NCI-H226 (cell line): ENCODE measurements at places on chromosomes 3 and 15.

- peak; percentile 61 for DNase-seq
Observed at GRCh38 chr3:45143673-45144671, 2.2 kb downstream of the CDCP1 start.

DNA sequence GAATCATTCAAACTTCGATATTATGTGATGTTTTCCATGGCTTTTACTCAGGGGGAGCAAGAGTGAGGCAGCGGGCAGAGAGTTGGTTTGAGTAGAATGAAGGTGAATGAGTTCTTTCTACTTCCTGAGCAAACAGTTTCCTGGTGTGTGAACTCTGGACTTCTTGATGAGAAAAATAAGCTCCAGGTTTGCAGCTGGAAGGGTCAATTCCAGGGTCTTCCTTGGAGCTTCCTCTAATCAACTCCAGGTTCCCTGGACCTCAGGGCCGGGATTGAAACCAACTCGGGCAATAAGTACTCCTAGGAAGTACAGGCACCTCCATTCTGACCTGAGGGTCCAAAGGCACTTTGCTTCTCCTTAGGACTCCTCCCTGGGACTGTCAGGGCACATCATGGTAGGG lies 243.6 kb upstream of the ONECUT1 start:
- DNase-seq: no peak

DNA sequence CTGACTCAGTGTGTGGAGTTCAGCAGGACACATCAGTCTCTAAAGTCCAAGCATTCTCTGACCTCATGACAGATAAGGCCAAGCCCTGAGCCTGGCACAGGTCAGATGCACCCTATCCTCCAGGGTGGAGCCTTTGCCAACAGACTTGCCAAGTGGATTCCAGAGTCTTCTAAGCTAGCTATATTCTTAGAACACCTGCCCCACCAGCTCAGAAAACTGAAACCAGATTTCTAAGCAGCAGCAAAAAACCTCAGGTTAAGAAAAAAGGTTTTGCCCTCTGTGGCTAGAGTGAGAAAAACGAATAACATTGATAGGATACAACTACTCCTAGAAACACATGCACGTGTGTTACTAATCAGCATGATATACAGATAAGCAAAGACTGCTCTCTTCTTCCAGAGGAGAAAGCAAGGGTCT lies 11.6 kb downstream of the RMDN3 start:
- no peak for DNase-seq

DNA sequence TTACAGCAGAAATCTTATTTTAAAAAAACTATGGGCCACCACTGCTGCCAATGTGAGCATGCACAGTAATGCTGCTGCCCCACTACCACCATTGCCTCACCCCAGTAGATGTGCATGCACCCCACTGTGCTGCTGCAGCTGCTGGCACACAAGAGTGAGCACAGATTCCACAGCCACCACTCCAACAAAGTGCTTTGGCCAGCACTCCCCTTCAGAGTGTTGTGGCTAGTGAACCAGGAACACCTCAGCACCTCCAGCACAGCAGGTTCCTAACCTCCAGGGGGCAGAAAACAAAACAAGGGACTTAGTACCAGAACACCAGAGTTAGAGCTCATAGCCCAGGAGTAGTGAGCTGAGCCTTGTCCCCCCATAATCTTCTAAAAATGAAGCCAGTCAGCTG lies 629.6 kb downstream of the PYDC2 start:
- no peak for DNase-seq

GRCh38 chr3:60956729-60957128 lies 294.5 kb downstream of the FHIT start:
- DNase-seq: no peak

- DNase-seq: no peak
Observed at GRCh38 chr15:44315773-44316465, 27.4 kb downstream of the GOLM2 start.

GRCh38 chr3:158539414-158540014 lies 31.5 kb upstream of the MLF1 start:
- peak; percentile 13 for DNase-seq

GRCh38 chr3:172371544-172371943 lies 76.7 kb downstream of the GHSR start:
- DNase-seq: no peak

DNA sequence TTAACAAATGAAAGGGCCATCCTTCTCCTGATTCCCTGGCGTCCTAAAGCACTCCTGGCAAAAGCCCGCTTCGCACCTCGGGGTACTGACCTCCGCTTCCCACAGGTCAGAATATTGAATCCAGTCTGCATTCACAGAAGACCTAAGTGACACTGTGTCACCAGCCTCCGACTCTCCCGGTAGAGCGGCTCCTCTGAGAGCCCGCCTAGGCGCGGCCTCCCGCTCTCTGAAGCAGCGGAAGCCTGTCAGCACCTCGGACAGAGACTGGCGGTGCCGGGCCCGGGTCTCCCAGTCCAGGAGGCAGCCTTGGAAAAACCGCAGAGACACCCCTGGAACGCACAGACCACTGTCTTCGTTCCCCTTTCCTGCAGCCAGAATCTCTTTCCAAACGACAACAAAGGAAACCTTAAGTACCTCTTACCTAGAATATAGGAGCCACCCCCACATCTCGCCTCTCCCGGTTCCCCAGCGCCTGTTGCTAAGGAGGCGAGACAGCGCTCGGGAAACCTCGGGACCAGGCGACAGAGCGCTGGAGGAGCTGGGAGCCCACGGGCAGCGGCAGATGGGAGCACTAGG lies 1.2 kb downstream of the GABRB3 start:
- no peak for DNase-seq

DNA sequence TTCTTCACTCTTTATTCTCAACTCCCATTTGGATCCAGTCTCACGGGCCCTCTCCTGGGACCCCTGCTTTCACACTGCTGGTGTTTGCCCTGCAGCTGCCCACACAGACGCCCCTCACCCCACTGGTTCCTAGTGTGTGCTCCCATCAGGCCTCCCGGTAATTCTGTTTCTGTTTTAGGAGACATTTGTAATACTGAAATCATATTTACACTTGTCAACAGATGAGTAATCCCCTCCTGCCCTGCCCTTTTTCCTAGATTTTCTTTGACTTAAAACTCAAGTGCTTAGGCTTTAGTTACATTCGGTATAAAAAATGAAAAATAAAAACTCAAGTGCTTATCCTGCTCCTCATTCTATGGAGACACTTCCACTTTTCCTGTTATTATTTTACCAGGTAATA lies 18.4 kb upstream of the ABTB1 start:
- DNase-seq: no peak

DNA sequence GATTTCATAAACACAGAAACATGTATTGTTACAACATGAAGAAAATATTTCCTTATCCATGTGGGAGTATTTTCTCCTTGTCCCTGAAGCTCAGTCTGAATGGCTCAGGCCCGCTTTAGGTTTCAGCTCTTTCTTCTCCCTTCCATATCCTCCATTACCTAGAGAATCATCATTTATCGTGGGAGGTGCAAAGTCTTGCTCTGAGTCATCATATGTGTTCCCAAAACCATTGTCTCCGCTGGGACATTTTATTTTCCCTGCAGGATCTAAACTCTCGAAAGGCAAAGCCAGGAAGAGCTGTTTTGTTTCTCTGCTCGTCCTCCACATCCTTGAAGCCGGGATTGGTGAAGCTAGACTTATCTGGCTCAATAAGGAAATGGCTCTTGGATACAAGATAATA lies 571.2 kb downstream of the EDEM1 start:
- no peak for DNase-seq

GRCh38 chr15:35141743-35142471 lies 56.8 kb upstream of the NANOGP8 start:
- peak; percentile 72 for DNase-seq

GRCh38 chr15:70528270-70528706 lies 235.1 kb downstream of the UACA start:
- DNase-seq: peak; percentile 89

DNA sequence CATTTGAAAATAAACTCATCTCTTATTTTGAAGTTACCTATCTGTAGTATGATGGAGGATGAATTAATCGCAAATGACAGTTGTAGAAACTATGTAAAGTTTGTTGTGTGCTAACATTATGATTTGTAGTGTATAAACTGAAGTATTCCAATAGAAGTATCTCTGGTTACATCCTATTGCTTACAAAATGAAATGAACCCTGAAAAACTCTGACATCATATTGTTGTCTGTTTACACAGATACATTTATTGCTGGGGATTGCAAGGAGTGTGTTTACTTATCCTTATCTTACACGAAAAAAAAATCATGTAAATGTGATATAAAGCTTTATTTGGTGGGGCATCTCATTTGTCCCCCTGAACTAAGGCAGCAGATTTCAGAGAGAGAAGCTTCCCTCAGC lies 2.6 kb upstream of the ABHD10 start:
- DNase-seq: no peak

DNA sequence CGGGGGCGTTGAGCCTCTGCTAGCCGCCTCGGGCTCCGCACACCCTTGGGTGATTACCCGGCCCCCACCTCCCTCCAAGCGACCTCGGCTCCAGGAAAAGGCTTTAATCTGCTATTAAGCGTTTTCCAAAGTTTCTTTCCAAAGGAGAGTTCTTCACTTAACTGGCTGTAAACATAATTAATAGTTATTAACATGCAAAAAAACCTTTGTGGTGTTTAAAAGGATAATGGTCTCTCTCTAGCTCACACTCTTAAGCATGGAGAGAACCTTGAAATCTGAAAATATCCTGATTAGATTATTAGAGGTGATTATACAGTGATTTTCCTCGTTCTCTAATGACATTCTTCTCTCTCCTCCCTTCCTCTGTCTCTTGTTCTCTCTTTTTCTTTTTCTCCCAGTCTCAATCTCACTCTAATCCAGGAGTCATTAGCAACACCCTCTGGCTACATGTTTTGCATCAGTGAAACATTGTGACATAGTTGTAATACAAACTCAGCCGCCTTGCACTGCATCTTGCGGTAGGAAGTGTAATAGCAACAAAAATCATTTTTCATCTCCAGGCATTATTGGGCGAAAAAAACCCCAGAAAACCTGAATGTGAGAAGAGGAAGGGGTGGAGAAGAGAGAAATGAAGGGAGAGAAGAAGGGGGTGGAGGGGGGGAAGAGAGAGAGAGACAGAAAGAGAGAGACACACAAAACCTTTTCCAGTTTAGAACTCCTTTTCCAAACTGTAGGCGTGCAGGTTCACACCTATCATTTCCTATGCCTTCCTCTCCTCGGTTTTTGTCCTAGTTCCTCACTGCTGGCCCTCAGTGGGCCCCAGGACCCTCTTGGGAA lies 24.4 kb downstream of the NR2F2 start:
- peak; percentile 48 for DNase-seq

DNA sequence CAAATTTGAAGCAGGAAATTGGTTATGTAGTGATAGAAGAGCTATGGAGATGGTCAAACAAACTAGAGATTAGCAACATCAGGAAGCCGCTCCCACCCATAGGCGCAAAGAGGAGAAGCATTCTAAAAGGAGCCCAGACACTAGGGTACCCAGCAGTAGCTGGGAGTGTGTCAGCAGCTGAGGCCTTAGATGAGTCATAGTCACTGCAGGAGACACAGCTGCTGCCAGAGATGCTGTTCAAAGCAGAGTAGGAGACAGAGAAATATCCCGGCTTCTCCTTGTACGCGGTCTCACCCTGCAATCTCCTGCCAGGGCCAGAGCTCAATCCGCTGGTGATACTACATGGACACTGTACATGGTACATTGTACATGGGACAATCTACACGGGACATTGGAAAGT lies 61.9 kb downstream of the VGLL3 start:
- DNase-seq: no peak

DNA sequence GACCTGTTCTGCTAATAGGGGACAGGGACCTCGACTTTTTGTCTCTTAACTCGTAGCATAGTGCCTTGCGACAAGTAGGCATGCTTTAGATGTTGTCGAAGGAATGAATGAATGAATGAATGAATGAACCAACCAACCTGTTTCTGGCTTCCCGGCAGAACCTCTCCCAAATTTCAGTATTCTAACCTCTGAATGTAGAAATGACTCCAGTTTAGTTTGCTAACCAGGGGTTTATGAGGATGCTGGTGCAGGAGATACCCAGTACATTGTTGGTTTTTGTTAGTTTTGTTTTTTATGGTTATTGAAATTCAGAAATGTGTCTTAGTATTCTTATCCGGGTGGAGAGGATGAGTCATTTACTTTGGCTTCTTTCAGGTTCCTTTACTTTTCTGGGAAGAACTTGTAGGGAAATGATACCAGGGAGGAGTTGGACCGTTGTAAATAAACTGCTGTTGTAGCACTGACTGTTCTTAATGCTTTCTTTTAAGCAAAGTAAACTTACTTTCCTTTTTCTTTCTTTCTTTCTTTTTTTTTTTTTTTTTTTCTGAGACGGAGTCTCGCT lies 29.6 kb upstream of the EHHADH start:
- DNase-seq: peak; percentile 9

GRCh38 chr3:122132949-122133540 lies 50.4 kb upstream of the CASR start:
- no peak for DNase-seq

GRCh38 chr3:172397716-172398405 lies 50.4 kb downstream of the GHSR start:
- no peak for DNase-seq

DNA sequence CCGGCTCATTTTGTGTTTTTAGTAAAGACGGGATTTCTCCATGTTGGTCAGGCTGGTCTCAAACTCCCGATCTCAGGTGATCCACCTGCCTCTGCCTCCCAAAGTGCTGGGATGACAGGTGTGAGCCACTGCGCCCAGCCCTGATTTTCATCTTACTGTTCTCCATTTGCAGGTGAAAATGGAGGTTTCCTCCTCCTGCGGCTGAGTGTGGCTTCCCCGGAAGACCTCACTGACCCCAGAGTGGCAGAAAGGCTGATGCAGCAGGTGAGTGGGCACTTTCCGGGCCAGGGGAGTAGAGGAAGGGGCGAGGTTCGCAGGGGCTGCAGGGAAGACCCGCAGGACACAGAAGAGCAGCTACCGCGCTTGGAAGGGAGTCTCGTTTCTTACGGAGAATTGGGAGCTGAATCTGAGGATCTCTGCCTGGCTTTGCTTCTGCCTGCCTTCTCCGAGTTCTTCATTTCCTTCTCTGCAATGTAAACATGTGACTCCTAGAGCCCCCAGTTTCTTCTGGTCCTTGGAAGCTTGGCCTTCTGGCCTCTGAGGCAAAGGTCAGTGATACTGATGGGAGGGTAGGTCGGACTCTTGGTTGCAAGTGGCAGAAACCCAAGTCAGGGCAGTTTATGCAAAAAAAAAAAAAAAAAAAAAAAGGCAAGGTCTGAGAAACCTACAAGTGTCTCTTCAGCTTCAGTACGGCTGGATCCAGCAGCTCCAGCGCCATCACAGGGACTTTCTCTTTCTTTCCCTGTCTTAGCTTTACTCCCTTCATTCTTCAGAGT lies 8.9 kb downstream of the MUC20 start:
- no peak for DNase-seq

DNA sequence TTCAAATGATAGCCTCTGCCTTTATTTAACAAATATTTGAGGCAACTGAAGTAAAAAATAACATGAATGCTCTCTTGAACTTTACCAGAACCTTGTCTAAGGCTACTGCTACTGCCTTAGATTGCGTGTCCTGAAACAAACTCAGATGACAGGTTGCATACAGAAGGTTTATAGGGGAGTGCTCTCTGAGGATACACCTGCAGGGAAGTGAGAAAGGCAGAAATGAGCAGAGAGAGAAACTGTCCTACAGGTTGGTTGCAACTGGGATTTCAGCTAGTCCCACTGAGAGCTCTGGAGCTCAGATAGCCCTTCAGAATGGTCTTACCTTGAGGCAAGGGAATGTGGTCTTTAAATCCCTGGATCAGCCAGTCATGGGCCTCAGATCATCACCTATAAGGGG lies 165.5 kb downstream of the IL5RA start:
- no peak for DNase-seq

- no peak for DNase-seq
Observed at GRCh38 chr3:10274601-10275000, 18.1 kb downstream of the GHRL start.

GRCh38 chr15:38149315-38149714 lies 103.3 kb upstream of the SPRED1 start:
- DNase-seq: no peak
